T-helper 2 cell (primary cell): ENCODE measurements at places on chromosomes 5 and 9.
A peak's percentile ranks its signal among the peaks of the same experiment; 100 is the strongest.

DNA sequence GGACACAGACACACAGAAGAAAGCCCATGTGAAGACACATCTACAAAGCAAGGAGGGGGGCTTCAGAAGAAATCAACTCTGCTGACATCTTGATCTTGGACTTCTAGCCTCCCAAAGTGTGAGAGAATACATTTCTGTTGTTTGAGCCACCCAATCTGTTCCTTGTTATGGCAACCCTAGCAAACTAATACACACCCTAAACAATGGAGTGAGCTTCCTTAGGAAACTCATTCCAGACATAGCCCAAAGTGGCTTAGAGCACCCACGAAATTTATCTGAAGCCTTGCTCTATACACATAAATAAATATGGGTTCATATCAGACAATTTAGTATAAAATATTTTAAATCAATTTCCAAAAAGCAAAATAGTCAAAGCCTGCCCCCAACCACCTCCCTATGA is 7.6 kb upstream of the TBC1D2 start:
- no peak for DNase-seq

DNA sequence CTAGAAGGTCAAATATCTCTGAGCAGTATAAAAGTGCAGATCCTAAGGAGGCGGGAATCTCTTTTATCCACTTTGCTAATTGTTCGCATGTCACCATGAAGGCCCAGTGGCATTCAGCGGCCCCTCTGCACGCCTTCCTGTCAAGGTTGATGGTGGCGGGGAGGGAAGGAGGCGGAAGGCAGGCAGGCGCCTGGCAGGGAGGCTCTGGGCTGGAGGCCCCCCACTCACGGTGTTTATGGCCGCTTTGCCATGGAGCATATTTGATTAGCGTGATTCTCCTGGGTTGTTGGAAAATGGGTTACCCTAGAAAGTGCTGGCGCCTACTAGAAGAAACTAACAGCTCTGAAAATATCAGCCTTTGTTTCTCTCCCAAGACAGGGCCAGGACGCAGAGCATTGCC is 209.6 kb downstream of the FSTL4 start:
- DNase-seq, result no peak

DNA sequence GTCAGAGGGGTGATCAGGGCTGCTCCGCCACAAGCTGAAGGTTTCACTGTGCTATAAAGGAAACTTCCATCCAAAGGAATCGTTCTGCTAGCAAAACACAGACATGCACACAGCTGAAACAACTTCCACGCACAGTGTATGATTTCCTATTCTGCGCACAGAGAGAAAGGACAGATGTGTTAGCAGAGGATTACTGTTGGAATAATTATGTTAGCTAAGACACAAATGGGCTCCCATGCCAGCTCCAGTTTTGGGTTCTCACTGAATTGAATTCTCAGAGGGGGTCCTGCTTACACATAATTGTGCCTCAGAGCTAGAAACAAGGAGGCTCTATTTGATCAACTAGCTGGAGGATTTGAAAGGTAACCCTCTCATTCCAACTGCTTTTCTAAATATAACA is 352.4 kb downstream of the IRX2 start:
- no peak for DNase-seq

DNA sequence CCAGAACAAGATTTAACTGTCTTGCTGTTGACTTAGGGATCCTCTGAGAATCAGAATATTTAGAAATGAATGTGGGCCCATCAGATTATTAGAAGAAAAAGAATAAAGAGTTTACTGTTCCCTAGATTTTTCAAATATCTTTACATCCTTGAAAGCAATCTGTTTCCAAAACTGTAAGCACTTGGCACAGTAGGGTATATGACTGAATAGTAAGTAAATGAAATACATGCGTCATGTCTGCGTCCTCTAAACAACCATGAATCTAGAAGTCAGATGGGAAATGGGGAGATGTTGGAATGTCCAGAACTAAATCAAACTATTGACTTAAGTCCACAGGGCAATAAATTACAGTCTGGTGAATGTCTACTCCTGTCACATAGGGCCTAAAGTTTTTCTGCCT is 26.1 kb downstream of the TTC23L start:
- no peak for DNase-seq

DNA sequence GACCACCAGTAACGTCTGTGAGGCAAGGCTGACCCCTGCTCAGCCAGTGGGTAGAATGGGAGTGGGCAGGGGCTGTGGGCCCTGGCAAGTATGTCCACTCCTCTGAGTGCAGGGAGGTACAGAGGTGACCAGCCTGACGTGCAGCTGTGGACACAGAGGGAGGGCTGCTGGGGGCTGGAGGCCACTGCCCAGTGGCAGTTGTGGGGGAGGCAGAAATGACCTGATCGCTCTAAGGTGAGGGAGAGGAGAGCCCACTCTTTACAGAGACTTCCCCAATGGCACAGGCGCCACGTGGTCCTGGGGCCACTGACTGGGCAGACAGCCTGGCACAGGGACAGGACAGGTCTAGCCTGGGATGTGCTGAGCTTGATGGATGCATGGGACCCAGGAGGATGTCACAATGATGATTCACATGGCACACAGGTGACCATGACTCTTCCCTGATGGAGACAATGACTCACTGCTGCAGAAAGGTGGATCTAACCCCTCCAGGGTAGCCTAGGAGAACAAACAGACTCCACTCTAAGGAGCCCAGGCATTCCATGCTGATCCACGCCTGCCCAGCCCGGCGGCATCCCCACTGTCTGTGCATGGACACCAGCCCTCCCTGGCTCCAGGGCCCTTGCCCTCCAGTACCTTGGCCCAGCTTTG is 7.7 kb downstream of the LPCAT1 start:
- peak; percentile 2 for DNase-seq

- DNase-seq, result no peak
Observed at GRCh38 chr5:66340786-66341185, 196.7 kb downstream of the SREK1 start.

DNA sequence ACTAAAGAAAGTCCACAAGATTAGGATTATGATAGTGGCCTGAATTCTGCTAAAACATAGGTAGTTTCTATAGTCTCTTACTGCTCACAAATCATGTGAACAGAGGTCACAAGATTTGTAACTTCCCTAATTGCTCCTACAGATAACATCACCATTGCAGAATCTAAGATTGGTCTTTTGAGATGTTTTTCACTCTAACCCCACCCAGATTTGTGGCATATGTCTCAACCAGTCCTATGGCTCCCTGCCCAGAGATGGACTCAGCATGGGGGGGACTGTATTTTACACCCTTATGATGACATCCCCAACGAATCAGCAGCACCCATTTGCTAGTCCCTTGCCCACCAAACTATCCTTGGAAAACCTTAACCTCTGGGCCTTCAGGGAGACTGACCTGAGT is 1046.2 kb downstream of the CDH12 start:
- DNase-seq, result no peak

DNA sequence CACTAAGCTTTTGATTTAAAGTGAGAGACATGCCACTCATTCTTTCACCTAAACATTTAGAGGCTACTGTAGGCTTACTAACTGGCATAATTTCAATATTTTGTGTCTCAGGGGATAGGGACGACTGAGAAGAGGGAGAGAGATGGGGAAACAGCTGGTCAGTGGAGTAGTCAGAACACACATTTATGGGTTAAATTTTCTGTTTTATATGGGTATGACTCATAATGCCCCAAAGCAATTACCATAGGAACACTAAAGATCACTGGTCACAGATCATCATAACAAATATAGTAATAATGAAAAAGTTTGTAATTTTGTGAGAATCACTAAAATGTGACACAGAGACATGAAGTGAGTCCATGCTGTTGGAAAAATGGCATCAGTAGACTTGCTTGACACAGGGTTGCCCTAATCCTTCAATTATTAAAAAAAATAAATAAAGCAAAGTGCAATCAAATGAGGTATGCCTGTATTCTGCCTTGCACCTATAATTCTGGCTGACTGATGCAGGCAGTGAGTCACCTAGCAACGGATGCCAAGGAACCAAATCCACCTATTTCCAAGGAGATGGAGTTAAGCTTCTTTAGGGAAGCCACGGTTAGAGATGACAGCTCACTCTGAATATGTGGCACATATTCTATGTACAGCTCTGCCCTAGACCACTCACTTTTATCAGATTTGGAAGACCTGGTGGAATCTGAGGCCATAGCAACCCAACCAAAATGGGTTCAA is 166.1 kb downstream of the MARCHF11 start:
- DNase-seq, result no peak

GRCh38 chr5:141913560-141914198 is 10.0 kb upstream of the DELE1 start:
- no peak for DNase-seq

DNA sequence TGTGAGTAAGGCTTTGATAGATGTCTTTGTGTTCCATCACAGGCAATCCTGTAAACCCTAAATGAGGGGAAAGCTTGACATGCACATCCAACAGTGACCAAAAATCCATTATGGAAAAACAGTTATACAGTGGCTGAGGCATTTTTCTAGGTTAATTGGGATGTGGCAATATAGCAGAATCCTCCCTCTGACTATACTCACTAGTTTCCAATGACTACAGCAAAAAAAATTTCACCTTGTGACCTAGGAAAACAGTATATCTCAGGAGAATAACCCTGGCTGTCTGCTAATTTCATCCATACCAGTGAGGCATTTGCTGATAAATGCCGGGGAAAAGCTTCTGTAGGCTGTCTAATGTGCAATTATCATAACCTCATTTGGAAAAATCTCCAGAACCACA is 49.9 kb upstream of the SNCAIP start:
- no peak for DNase-seq

- DNase-seq, result no peak
Observed at GRCh38 chr9:125494653-125494915, 212.4 kb downstream of the MAPKAP1 start.

GRCh38 chr5:10635257-10635866 is 71.5 kb downstream of the ANKRD33B start:
- peak; percentile 93 for DNase-seq

DNA sequence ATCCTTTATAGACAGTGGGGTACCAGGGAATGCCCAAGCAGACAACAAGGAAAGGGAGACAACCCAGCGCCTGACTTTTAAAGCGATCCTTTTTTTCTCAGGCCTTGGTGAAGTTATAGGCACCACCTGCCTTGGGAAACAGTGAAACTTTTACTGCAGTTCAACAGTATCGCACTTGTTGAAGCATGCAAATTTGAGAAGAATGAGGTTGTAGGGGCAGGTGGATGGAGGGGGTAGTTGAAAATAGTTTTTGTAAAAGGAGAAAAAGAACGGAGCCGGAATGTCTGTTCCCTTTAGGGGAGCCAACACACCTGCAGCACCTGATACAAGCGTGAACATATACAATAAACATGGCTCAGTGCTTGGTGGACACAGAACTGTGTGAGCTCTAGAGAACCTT is 190.2 kb upstream of the NR3C1 start:
- DNase-seq, result no peak

GRCh38 chr5:180155365-180155926 is 53.6 kb downstream of the RASGEF1C start:
- DNase-seq, result no peak
